ENCODE measurements at places on chromosomes 11 and 22.

- DNase-seq, result no peak
Observed at GRCh38 chr22:20905415-20906386, 11.5 kb upstream of the CRKL start.

DNA sequence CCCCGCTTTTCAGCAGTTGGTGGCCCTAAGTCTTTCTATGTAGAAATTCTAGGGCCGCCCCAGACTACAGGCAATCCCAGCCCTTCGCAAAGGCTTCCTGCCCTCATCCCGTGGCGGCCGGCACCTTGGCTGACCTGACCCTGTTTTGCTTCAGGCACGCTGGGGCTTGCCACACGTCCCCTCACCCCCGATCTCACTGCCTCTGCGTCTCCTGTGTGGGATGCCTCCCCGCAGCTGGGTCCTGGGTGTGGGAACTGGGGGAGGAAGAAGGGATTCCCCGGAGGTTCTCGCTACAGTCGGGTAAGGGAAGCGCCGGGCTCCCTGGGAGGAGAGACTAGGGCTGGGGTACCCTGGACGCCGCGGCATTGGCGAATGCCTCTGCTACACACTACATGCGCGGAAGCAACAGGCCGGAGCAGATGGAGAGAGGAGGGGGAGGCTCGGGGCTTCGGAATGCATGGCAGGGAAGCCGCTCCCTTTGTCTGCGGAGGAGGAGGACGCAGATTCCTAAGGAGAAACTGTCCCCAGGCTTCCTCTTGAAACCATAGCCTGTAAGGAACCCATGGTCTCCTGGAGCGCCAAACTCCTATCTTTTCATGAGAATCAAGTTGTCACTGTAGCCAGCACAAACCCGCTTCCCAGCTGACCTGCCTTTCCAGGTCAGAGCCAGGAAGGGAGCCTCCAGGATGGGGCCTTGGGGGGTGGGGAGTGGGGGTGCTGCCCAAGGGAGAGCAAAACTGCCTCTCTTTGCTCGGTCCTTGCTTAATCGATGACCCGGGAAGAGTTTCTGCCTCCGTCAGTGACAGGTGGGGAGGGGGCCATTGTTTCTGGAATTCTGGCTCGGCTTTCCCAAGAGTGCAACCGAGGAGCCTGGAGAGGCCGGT, 1.4 kb downstream of the DTX4 start:
- peak; percentile 54 for DNase-seq

DNA sequence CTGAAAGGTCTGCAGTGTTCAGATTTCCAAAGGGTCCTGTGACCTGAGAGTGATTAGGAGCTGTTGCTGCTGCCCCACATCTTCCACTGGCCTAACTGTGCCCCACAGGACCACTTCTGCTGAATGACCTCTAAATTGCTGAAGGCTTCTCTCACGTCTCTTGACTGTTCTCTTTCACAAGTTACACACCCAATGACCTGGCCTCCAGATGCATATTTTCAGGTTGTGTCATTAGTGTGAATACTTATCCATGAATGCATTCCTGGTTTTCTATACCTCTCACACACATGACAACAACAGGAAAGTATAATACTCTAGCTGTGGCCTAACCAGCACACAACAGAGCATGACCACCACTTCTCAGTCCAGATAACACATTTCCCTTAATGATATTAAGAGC, 15.4 kb downstream of the PRR14L start:
- no peak for DNase-seq

GRCh38 chr11:9576701-9577381, 3.4 kb downstream of the WEE1 start:
- DNase-seq, result no peak

DNA sequence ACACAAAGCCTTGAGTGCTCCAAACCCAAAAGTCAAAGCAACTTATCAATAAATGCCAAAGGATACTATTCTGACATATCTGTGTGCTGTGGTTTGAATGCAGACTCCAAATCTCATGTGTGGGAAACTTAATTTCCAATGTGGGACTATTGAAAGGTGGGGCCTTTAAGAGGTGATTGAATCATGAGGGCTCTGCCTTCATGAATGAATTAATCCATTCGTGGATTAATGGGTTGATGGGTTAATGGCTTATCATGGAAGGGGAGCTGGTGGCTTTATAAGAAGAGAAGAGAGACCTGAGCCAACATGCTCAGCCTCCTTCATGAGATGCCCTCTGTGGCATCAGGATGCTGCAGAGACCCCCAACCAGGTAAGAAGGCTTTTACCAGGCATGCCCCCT, 16.8 kb upstream of the ZNF280A start:
- no peak for DNase-seq

- DNase-seq, result no peak
Observed at GRCh38 chr22:46826438-46827135, 64.1 kb downstream of the TBC1D22A start.

GRCh38 chr22:31618471-31619176, 43.4 kb downstream of the PISD start:
- DNase-seq, result no peak

DNA sequence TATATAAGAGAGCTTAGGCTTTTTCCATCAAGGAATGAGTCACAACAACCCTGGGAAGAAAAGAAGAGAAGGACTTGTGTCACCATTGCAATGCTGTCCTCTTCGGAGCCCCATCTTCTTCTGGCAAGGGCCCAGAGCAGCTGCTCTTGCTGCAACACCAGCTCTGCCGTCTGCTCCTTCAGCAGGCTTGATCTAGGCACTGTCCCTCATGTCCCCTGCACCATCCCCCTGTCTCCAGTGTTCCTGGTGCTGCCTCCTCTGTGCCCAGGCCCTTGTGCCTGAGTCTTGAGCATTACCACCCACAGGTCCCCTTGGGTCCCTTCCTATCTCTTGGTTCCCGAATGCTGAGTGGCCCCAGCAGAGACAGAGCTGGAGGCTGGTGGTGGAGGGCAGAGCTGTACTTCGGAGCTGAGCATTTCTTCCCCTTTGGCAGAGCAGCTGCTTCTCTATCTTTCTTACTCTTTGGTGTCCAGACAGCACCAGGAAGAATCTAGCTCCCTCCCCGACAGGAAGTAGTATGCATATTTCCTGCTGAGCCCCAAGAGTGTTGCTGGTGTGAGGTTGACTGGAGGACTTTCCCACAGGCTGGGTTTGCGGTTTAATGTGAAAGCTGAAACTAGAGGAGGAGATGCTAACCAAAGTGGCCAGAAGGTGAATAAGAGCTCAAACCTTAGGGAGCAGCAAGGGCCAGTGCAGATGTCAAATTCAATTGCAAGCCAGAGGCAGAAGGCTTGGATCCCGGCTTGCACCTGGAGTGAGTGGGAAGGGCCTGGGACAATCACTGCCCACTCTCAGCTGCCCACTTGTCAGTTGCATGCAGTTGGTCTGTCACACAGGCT, 27.8 kb downstream of the WEE1 start:
- no peak for DNase-seq

DNA sequence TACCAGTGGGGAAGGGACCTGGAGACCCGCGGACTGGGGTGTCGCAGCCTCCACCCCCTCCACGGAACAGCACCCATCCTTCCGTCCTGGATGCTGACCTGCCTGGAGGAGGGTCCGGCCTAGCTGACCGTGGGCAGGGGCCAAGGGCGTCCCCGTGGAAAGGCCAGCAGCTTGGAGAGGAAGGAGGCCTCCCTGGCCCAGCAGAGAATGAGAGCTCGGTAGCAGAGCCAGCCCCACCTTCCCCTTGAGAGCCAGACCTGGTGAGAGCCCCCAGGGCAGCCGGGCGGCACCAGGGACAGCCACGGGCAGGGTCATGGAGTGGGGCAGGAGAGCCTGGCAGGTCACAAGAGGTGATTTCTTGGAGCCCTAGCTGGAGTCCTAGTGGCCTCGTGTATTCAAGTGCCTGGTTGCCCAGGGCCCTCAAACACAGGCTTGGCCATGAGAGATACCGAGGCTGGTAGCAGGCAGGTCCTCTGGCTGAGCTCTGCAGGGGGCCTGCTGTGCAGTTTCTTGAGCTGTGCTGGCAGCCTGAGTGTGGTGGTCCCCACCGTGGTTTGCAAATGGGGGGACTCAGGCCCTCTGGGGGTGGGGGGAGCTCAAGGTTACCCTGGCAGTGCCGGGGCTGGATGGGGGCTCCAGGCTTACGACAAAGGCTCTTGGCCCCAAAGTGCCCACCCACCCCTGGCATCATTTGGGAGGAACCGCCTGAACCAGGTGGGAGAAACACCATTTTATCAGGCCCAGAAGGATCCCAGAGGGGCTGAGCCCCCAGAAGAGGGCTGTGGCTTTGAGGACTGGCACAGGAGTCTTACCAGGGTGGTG, 7.6 kb downstream of the TSPAN32 start:
- DNase-seq, result no peak

DNA sequence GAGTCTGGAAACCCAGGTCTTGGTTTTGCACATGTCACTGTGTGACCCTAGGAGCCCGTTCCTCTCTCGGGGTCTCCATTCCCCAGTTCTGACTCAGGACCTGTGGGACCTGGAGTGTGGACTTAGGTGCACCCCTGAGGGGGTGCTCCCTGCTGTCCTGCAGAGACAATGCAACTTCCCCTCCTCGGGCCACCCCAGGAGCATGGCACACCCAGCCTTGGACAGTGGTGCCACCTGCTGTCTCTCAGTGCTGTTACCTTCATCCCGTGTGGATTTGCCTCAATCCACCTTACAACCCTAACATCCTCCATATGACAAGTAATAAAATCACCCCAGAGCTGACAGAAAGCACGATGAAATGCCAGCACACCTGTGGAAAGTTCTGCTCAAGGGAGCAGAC, 27.5 kb upstream of the CRYBB3 start:
- no peak for DNase-seq

- no peak for DNase-seq
Observed at GRCh38 chr22:37416389-37416788, 10.9 kb downstream of the ELFN2 start.

- peak; percentile 1 for DNase-seq
Observed at GRCh38 chr11:101582236-101582988, 1.4 kb downstream of the TRPC6 start.

GRCh38 chr11:77324508-77324907, 23.0 kb upstream of the GDPD4 start:
- DNase-seq, result no peak

- DNase-seq, result no peak
Observed at GRCh38 chr11:65357856-65358356, 3.4 kb downstream of the TIGD3 start.

DNA sequence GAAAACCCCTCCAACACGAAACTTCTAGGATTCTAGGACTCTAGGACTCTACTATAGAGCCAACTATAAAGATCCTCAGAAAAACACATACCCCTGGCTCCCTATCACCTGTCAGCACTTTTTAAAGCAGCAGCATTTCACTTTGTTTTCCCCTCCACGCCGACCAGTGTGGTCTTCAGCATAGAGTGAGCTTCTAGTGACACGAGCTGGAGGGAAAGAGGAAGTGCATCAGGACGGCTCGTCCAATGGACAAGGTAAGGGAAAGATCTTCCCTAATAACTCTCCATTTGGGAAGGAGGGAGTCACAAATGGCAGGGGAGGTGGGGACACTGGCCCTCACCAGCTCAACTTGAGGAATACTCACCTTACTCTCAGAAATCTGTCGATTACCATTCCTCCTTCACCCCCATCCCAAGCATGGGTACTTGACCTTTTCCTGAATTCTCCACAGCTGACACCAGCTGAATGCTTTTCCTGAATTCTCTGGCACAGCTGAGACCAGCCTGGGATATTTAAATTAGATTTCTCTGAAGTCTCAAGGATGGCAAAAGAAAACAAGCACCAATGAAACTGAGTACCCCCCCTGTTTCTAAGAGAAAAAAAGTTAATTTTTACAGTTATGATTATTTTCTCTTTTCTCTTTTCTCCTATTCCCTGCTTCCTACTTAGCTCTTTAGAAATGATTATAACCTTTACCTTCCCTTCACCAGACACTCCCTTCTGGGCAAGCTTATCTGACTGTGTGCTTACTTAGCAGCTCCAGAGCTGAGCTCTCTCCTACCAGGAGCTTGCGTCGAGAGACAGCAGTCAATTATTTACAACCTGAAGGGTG, 33.3 kb upstream of the NNMT start:
- DNase-seq, result no peak

- no peak for DNase-seq
Observed at GRCh38 chr11:66857234-66857926, 516 bp downstream of the LRFN4 start.

- no peak for DNase-seq
Observed at GRCh38 chr11:120537996-120538395, 26.4 kb downstream of the GRIK4 start.

DNA sequence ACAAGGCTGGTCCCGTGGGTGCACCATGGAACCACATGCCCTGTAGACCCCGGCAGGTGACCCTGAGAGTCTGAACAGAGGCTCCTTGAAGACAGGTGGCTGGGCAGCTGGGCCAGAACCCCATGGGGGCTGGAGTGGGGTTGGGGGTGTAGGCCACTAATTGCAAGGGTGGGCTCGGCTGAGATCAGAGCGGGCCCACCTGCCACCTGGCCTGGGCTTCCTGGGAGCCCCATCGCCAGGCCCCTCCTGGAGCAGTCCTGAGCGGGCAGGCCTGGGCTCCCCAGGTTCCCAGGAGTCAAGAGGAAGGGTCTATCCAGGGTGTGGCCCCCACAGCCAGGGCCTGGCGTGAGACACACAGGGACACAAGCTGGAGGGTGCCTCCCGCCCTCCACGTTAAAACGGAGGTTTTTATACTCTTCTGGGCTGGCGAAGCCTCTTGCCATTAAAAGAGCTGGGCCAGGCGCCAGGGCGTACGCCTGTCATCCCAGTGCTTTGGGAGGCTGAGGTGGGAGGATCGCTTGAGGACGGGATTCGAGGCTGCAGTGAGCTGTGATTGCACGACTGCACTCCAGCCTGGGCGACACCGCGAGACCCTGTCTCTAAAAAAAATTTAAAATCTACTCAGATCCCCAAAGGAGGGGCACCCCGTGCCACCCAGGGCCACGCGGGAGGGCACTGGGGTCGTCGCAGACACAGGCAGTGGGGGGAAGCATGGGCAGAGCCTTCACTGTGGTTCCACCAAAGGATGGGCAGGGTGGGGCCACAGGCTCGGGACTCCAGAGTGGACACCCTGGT, 4.8 kb upstream of the TRABD start:
- DNase-seq, result no peak

- DNase-seq, result no peak
Observed at GRCh38 chr22:26592421-26592891, 2.5 kb upstream of the TPST2 start.

DNA sequence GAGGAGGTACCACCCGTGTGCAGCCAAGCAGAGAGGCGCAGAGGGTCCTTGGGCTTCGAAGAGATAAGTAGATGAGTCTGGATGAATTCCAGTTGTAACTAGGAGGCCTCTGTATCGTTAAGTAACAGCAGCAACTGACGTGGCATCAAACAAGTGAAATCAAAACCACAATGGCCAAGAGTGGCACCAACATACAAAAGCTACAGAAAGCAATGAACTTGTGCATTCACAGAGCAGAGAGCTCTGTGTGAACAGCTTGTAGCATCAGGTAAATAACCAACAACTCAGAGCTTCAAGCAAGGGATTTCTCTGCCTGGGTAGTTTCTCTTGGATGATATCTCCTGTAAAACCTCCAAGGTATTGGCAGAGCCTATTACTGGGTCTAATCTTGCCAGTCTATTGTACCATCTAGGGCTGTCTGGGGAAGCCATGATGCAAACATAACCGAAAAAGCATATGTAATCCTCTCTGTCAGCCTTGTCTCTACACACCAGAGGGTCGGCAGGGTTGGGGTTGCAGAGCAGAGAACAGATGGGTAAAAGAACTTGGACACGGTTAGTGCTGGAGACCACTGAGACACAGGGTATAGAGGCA, 83.1 kb upstream of the USP47 start:
- DNase-seq, result no peak

- DNase-seq, result no peak
Observed at GRCh38 chr11:27124514-27125264, 84.1 kb downstream of the BBOX1 start.

Data from head of caudate nucleus (tissue), 42 donors.